ENCODE measurements at places on chromosomes 11 and 22.

- no peak for DNase-seq
These were observed 73.5 kb upstream of the GRAMD1B start for GRCh38 chr11:123356539-123356938.

- DNase-seq: no peak
These were observed 49.5 kb downstream of the DNAJC24 start for GRCh38 chr11:31419138-31419537.

DNA sequence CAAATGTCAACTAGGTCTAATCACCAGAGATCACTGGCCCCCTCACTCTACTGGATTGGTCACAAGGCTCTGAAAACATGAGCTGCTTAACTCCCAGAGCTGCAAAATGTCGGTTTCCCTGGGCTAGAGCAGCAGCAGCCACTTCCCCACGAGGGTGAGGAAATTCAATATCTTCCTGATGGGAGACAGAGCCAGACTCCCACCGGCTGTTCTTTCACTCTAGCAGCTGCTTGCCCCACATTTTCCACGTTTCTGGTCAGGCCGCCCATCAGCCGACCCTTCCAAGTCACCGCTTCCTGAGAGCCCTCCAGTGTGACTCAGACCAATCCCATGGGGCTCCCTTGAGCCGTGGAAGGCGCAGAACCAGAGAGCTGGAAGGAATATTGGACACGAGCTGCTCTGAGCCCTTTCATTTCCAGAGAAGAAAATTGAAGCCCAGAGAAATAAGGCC is 227.0 kb downstream of the ADAMTS15 start:
- DNase-seq: no peak

GRCh38 chr22:44382116-44383038 is 69.6 kb upstream of the SHISAL1 start:
- no peak for DNase-seq

GRCh38 chr11:11348303-11348702 is 4.7 kb downstream of the CSNK2A3 start:
- DNase-seq: no peak

DNA sequence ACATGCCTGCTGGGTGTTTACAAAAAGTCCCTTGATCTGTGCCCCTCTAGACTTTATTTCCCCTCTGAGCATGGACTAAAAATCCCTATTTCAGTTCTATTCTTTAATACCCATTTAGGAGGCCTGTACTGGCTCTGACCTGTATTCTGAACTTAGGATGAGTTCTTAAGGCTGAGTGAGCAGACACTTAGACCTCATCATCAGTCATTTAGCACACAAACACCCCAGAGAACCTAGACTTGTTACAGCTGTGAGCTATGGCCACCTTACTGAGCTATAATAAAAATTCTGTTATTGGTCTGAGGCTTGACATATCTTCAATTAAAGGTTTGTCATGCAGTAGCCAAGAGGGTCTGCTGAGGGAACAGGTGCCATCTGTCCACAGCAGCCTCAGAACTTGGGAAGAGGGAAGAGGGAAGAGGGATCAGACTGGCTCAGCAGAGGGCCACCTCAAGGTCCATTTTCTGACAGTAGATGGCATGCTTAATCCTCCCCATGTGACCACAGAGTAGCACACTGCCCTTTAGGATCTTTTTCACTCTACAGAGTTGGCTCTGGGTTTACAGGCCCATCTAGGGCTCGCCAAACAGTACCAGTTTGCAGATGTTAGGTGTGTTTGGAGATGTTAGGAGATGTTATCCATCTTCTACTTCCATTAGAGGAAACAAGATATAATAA is 30.2 kb upstream of the RRM1 start:
- no peak for DNase-seq

DNA sequence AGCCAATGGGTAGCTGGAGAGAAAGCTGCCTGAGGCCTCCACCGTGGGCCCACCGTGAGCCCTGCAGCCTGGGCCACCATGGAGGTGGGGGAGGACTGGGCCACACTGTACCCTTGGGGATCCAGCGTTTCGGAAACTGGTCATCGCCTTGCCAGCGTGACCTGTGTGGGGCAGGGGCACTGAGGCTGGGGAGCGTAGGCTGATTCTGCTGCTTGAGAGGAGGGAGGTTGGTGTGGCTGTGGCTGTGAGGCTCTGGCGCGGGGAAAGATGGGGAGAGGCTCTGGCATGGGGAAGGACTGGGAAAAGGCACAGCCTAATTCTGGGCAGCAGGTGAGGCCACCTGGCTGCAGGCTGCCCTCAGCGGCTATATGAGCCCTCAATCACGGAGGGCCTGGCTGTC is 12.6 kb upstream of the TTLL12 start:
- DNase-seq: no peak

- no peak for DNase-seq
These were observed 68.2 kb upstream of the EED start for GRCh38 chr11:86176165-86176884.

DNA sequence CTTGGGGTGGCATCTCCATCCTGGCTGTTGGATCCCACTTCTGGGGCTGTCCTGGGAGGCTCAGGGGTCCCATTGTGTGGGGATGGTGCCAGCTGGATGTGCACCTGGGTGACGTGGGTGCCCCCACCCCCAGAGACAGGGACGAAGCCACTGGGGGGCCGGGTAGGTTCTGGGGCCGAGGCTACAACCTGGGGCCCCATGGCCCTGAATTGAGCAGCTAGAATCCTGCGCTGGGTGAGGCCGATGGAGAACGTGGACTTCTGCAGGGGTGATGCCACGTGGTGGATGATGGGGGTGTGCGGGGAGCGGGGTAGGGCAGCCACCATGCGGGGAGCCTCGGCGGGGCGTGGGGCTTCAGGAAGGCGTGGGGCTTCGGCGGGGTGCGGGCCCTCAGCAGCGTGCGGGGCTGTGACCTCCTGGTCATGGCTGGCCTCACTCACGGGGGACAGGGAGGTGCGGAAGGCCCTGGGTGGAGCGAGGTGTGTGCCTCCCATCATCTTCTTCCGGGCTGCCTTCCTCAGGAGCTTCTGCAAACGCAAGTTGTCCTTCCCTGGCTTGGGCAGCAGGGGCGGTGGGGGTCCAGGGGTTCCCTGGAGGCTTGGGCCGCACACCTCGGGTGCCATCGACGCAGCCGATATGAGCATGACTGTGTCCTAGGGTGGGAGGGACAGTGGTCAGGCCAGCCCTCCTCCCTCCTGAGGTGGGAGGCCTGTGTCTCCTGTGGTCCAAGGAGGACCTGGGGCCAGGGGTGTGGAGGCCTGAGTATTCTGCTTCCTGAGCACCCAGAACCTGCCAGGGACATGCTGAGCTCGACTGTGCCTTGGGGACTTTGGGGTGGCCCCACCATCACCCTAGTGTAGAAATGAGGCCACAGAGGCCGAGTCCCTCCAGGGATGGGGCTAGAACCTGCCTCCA is 1.5 kb downstream of the PRR33 start:
- DNase-seq: no peak

GRCh38 chr11:69459848-69460539 is 21.5 kb upstream of the LINC01488 start:
- no peak for DNase-seq

DNA sequence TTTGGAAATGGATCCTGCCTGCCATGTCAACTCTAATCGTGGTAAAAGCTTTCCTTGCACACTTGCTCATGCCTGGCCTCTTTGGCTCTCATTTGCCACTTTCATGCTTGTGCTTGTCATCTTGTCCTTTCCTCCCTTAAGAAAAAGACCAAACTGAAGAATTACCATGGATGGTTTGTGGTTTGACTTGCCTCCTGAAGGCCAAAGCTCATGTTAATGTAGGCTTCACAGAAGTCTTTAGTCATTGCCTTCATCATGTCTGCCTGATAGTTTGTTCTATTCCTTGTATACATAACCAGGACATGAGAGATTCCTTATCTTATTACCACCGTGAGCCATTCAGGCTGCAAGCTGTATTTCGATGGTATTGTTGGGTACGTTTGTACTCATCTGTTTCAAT is 17.3 kb downstream of the TEAD1 start:
- DNase-seq: no peak

GRCh38 chr11:121063728-121064127 is 37.3 kb upstream of the TECTA start:
- DNase-seq: no peak

DNA sequence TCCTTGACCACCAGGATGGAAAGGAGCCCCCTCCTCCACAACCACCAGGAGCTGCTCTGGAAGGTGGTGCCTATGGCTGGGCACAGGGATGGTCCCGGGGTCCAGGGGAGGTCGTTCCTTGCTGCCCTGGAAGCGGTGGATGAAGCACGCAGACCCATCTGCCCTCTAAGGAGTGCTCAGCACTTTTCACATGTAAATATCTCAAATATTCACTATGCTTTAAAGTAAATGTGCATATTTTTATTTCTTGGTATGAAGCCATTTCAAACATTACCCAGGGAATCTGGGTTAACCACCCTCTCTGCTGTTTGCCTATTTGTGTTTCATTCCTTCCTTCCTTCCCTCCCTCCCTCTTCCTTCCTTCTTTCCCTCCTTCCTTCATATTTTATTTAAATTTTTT is 21.7 kb downstream of the SPATA19 start:
- DNase-seq: no peak

- DNase-seq: no peak
These were observed 223.1 kb downstream of the TMEM135 start for GRCh38 chr11:87260811-87261210.

GRCh38 chr11:117391181-117391580 is 63.5 kb downstream of the CEP164 start:
- DNase-seq: no peak

DNA sequence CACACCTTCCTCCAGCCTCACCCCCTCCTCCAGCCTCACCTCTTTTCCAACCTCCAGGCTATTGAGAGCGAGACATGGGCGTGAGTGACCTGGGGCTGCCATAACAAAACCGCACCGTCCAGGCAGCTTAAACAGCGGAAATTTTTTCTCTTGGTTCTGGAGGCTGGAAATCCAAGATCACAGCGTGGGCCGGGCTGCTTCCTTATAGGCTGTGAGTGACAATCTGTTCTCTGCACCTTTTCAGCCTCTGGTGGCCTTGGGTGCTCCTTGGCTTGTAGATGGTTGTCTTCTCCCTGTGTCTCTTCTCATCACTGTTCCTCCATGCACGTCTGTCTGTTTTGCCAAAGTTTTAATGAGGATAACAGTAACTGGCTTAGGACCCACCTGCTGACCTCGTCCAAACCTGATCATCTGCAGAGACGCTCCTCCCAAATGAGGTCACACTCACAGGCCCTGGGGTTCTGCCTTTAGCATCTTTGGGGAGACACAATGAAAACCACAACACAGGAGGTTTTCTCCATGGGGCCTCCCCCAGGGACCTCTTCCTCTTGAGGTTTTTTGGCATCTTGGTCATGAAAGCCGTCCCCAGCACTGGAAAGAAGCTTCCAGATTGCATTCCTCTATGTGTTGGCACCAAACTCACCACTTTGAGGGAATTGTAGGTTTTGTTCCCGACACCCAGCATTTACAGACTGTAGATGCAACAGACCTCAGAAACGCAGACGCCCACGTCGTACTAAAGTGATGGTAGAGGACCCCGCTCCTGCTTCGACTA is 878.1 kb downstream of the BRD1 start:
- no peak for DNase-seq

- DNase-seq: no peak
These were observed 100.7 kb downstream of the NAV2 start for GRCh38 chr11:19813158-19813879.

DNA sequence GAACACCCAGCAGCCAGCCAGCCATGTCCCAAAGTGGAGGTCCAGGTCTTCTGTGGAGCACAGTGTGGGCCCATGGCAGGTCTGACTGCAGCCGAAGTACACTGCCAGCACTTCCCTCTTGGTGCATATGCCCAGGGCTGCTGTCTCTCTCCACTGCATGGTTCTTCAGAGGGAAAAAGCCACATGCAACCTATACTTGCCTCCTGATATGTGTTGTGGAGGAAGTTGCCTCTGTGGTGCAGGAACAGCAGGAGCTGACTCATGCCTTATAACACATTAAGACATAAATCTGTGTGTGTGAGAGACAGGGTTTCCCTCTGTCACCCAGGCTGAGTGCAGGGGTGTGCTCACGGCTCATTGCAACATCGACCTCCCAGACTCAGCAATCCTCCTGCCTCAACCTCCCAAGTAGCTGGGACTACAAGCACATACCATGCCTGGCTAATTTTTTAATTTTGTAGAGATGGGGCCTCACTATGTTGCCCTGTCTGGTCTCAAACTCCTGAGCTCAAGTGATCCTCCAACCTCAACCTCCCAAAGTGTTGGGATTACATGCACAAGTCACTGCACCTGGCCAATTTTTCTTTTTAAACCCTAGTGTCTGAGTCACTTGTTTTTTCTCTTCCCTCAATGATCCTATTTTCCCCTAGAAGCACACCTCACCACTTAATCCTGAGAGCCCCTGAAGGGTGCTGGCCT is 98.8 kb downstream of the MPPED2 start:
- DNase-seq: no peak

GRCh38 chr11:42806191-42806590 is 505.6 kb upstream of the API5 start:
- no peak for DNase-seq

DNA sequence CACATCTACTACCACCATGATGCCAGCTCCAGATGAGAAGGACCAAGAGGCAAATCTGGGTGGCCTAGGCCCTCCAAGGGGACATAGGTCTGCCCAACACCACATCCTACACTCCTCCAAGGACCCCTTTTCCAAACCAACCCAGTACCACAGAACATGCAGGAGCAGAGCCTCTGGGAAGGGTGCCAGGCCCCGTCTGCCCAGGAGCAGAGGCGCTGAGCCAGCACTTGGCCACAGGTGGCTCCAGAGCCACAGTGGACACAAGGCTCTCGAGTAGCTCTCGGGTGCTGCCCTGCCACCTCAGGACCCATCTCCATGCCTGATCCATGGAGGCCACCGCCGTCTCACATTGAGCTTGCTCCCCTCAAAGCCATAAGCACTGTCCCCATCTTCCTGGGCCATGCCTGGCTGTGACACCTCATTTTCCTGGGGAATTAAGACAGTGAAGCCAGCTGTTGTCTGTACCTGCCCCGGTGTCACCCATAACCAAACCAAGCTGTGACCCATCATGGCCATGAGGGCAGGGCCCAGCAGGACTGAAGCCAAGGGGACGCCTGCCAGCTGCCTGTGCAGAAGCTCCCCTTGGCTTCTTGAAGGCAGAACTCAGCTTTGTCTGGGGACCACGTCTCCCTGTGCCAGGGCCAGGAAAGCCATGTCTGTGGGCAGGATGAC is 7.4 kb downstream of the MOB2 start:
- no peak for DNase-seq

DNA sequence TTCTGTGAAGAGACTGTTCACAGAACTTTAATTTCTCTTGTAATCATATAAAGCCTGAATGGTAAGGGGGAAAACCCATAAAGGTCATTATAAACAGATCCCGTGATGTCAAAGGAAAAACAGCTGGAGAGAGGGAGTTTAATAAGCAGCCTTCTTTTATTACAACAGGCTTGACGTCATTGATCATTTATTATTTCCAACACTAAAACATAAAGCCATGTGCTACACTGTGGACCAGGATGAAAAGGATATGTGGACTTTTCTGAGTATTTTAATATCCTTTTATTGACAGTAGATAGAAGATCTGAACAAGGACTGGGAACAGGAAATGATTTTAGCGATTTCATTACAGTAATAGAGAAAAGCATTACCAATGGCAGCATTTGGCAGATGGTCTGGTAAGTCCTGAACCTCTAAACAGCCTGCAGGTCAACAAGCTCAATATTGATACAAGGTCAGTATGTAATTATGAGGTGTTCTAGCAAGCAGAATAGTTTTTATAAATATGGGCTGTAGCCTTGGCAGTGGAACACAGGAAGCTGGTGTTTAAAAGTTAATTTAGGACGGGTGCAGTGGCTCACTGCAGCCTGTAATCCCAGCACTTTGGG is 25.1 kb upstream of the TPH1 start:
- DNase-seq: no peak

GRCh38 chr11:68214173-68215086 is 1.3 kb upstream of the KMT5B start:
- DNase-seq: no peak

GRCh38 chr11:110450246-110450645 is 20.5 kb downstream of the FDX1 start:
- DNase-seq: no peak
